ENCODE measurements at places on chromosomes 16 and 17.

DNA sequence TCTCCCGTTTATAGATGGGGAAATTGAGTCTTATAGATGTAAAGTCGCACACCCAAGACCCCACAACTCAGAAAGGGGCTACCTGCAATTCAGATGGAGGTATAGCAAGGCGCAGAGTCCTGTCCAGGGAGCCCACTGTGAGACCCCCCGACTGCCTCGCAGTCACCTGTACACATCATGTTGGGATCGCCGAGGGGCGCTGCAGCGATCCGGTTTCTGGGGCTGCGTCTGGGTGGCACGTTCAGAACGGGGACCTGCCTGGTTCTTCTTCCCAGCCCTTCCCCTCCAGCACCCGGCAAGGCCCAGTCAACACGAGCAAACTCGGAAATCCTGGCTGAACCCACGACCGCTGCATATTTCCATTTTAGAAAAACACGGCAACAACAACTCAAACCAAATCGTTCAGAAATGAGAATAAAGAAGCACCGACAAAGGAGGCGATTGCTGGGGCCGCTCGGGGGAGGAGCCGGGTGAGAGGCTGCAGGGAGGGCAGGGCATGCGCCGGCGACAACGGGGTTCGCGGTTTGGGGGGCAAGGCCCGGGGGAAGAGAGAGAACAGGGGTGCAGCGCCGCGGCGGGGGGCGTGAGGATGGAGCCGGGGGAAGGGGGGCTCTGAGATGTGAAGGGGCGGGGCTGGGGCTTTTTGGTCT lies 643 bp downstream of the HSDL1 start:
- no peak for DNase-seq

DNA sequence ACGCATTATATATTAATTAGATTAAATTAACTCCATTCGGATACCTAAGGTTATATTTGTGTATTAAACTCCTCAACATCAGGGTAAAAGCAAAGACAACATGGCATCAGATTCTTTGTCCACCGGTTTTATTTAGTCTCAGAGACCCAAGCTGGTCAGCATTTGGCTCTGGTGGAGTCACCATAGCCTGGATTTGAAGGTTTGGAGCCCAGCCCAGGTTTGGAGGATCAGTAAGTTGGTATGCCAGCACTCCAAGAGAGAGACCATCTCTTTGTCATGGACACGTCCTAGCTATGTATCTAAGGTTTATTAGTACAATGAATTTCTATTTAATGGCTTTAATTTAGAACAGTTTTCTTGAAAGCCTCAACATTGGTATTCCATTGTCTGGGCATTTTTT lies 328.4 kb upstream of the RBFOX1 start:
- DNase-seq = no peak

DNA sequence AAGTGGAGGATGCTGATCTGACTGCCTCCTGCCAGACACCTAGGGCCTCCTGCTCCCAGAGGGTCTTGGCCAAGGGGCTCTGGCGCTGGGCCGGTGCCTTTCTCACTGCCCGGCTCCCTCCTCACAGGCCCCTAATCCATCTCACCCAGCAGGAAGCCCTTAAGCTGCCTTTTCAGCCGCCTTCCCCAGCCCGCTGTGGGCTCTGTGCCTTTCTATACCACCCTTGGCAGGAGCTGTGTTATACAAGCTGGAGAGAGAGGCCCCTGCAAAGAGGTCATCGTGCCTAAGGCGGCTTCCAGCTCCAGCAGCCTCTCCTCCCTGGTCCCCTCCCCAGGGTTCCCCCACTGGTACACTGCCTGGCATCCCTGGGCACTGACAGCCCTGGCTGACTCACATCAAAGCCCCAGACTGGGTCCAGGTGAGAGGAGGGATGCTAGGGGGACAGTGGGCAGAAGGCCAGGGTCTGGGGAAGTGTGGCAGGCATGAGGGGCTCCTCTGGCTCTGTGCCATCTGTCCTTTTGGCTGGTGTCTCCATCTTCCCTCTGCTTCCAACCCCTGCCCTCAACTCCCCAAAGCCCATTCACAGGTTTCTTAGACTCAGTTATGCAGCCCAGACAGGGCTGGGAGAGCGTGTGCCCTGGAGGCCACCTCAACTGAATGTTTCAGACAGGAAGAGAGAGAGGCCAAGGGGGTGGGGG lies 15.3 kb upstream of the FZD2 start:
- DNase-seq = no peak

GRCh38 chr17:19546289-19547065 lies 12.8 kb downstream of the SLC47A1 start:
- DNase-seq = no peak

DNA sequence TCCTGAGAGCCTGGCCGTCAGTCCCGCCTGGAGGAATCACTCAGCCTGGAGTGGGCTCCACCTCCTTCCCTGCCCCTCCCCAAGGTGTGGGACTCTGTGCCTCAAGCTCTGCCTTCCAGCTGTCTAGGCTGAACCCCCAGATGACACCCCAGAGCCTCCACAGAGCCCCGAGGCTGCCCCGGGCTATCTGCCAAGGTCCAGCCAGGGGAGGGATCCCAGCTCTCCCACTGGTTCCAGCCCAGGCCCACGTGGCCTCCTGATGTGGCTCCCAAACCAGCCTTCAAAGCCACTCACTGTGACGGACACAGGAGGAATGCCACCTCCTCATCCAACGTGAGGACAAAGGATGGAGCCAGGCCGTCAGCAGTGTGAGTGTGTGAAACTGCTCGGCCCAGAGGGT lies 45.6 kb upstream of the ENPP7 start:
- no peak for DNase-seq

DNA sequence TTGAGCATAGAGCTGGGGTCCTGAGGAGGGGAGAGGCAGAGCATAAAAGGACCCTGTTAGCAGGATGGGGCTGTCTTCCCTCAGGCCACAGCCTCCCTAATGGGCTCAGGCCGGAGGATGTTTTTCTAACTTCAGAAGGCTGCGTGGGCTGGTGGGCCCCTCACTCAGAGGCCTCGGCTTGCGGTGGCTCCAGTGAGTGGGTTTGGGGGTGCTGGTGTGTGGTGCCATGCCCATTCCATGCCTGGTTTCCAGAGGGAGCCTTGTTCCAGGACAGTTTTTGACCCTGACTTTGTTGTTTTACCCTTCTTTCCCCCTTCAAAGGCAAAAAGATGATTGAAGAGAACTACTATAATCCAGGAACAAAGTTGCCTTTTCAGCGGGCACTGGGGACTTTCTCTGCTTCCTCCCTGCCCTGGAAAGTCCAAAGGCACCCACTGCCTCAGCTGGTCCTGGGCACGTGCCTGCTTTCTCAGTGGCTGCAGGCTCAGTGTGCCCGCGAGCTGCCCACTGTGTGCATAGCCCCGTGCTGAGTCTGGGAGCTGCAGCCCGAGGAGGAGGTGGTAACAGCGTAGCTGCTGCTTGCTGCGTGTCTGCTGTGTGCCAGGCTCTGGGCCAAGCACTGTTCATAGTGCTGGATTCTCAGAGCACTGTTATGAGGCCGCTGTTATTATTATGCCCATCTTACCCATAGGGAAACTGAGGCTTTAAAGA lies 11.8 kb downstream of the NKD1 start:
- DNase-seq = no peak

- no peak for DNase-seq
Measured at GRCh38 chr17:64455993-64456885, 7.3 kb downstream of the MILR1 start.

DNA sequence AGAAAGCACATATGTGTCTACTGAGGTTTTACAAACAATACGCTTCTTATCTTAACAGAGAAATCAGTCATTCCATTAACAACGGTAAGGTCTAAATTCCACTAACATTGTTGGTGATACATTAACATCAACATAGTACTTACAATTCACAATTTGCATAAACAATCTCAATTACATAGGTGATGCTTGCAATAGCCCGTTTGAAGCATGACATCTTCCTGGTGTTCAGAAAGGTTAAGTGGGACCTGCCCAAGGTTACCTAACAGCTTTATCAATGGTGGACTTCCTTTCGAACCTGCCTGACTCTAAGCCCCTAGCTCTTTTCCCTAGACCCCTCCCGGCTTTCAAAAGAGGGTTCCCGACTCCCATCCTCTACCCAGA lies 699 bp downstream of the FAM222B start:
- DNase-seq = no peak

DNA sequence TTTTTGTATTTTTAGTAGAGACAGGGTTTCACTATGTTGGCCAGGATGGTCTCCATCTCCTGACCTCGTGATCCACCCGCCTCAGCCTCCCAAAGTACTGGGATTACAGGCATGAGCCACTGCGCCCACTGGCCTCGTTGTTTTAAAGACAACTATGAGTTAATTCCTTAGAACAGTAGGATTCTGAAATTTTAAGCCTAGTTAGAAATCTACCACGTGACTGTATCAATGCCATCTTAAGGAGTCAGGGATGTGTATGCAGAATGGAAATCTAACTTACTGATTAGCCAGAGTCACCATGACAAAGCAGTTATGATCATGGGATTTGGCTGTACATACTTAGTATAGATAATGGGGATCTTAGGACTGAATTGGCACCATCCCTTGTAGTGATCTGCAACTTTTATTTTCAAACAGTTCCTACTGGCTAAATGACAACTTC lies 2.8 kb downstream of the CEP20 start:
- no peak for DNase-seq

- no peak for DNase-seq
Measured at GRCh38 chr16:49459953-49460735, 86.5 kb downstream of the C16orf78 start.

GRCh38 chr16:21184834-21185233 lies 26.4 kb downstream of the LDAF1 start:
- DNase-seq = no peak

GRCh38 chr16:86955136-86955855 lies 361.9 kb downstream of the C16orf95 start:
- no peak for DNase-seq

GRCh38 chr16:85398688-85399582 lies 214.2 kb upstream of the GSE1 start:
- DNase-seq = no peak

- DNase-seq = no peak
Measured at GRCh38 chr17:37317867-37318266, 57.9 kb upstream of the C17orf78 start.

DNA sequence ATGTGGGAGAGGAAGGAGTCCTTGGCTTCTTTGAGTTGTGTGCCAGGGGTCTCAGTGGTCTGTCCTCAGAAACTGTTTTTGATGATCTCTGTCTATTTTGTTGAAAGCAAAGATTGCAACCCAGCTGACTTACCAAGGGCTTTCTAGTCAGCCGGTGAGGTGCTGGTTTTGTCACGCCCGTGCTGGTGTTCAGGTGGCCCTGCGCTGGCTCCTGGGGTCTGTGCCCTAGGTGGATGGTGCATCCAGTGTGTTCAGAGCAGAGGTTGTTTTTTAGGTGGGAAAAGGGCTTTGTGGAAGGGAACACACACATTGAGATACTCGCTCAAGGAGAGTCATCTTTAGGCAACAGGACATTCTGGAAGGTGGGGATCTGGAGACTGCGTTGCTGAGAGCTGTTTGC lies 51.0 kb downstream of the BANP start:
- no peak for DNase-seq

DNA sequence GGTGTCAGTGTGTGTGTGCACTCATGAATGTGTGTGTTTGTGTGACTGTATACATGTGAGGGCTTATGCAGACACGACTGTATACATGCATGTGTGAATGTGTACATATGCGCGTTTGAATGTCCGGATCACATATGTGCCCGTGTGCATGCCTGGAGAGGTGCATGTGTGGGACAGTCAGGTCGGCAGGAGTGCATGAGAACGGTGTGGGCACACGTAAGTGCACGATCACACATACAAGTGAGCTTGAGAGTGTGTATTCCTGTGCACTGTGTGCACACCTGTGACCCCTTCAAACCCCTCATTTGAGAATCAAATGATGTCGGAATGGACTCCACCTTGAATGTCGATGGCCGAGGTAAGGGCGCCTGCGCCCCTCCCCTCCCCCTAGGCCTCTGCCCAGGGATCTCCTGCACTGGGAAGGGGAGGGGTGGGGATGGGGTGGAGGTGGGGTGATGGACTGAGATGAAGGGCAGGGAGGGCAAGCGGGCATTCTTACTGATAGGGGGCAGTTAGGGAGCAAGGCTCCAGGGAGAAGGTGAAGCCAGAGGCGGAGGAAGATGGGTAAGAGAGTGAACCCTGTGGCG lies 601 bp upstream of the NGFR start:
- no peak for DNase-seq

DNA sequence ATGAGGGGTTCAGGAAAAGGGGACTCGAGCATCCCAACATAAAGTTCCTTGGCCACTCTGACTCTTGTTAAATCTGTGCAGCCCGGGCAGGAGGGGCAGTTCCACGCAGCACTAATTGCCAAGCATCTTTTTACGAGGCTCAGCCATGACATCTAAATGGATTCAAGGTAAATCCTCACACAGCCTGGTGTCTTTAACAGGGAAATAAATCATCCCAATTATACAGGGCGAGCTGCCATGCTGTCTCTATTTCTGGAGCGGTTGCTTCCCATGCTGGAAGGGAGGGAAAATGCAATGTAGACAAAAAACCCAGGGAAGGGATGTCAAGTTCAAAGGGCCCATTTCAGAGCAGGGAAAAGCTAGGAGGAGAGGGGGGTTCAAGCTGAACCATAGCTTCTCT lies 110.0 kb downstream of the GAS7 start:
- no peak for DNase-seq

GRCh38 chr16:89678258-89678657 lies 8.2 kb upstream of the CDK10 start:
- DNase-seq = no peak

DNA sequence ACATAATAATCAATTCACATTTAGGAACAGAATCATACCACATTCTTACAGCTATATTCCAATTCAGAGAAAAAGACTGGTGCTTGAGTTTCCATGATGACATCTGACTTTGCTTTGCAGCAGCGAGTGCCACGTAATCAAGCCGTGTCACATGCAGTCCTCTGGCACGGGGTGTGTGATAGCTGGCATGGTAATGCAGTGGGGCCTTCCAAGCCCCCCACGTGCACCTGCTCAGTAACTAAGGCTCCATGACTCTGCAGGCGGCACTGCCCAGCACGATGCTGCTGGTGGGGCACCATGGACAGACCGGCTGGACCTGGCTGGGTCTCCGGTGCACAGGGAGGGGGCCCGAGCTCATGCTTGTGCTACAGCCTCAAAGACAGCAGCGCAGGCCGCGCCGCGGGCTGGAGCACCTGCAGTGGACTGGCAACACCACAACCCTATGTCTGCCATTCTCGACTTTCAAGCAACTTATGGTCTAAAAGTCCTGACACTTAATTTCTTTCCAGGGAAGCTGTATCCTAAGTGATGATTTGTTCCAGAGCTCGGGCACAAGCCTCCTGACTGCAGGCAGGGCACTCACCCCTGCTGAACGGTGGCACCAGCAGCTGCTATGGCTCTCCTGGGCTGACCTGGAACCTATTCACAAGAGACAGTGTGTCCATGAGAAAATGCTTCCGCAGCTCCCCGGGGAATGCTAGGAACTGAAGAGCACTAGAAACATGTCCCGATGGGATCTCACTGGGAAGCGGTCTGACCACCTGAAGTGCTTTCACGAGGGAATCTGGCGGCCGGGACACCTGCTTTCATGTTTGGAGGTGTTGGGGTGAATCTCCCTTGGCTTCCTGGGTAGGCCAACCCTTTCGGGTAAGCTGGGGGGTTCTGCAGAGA lies 99.5 kb upstream of the DNAH17 start:
- DNase-seq = no peak

- DNase-seq = no peak
Measured at GRCh38 chr17:79052131-79052530, 22.5 kb upstream of the ENGASE start.

- no peak for DNase-seq
Measured at GRCh38 chr16:85331688-85332087, 219.4 kb upstream of the CIBAR2 start.

Data from NCI-H146 (cell line).